ENCODE measurements at places on chromosomes 7 and 10.

GRCh38 chr7:31652063-31652326, 35.0 kb upstream of the PPP1R17 start:
- DNase-seq: no peak

- no peak for DNase-seq
Measured at GRCh38 chr10:52256832-52257691, 57.0 kb upstream of the DKK1 start.

DNA sequence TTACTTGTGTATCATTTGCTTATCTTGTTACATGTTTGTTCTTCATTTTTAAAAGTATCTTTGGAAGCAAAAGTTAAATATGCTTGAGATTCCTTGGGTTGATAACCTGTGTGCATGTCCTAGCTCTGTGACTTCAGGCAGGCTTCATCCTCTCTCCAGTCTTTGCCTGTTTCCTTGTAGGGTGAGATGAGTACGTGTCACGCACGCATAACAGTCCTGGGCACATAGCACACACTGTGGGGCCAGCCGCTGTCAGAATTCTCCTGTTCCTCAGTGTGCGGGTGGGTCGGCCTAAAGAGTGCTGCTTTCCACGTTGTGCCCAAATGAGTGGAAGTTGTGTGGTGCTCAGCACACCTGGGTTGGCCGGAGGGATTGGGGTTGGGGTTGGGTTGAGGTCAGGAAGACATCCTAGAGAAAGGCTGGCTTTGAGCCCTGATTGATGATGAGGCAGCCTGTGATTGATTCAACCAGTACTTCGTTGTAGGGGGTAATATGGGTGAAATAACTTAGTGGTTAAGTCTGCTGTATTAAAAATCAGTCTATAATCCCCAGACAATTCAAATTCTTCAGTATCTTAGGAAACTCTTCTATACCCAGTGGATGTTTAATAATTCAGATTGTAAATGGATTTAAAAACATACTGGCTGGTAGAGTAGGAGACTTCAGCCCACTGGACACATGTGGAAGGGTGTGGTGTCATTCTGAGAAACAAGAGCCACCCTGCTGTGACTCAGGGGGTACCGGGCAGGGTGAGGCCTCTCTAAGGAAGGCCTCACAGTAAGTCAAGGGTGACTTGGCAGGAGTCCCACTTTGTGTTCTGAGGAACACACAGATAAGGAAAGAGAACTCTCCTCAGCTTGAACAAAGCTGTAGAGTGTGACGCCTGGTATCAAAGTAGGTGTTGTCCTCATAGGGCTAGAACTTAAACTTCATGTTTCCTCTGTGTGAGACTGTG, 54.8 kb downstream of the DAGLB start:
- DNase-seq: no peak

DNA sequence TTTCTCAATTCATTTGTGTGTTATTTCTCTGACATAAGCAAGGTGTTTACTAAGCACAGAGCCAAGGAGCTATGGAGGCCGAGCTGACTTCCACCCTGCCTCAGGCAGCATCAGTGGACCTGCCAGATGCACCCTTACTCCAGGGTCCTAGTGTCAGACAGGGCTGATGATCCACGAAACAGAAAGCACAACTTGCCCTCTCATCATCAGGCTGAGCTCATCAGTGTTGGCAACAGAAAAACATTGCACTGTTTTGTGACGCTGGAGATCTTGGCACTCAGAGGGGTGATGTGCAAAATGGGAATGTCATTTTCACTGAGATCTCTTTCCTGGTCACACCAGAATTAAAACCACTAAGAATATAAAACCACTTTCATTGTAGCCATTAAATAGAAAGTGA, 201.8 kb downstream of the GLI3 start:
- DNase-seq: no peak

- DNase-seq: no peak
Measured at GRCh38 chr10:69641261-69641980, 11.4 kb downstream of the FAM241B start.

- no peak for DNase-seq
Measured at GRCh38 chr10:20672741-20673140, 224.4 kb downstream of the NEBL start.
